ENCODE measurements at places on chromosomes 5 and 9. TPM values are rescaled to one million over a fixed set of nuclear protein-coding genes. Genes with fewer than 3 reads are reported as not detected.

MYORG gene
- total RNA-seq = 6.2 TPM

SETD9 gene
- total RNA-seq = 17.6 TPM

PDCD1LG2 gene
- total RNA-seq = 0.89 TPM

CDH9 gene
- total RNA-seq = 0.25 TPM

BHMT gene
- total RNA-seq = 1.1 TPM

PCDHAC1 gene
- under 0.01 TPM for total RNA-seq

CCDC69 gene
- total RNA-seq = 0.98 TPM

ANGPTL2 gene
- total RNA-seq = 3.7 TPM

FGFR4 gene
- total RNA-seq = 15.8 TPM

KCNV2 gene
- total RNA-seq = not detected

OR1J2 gene
- total RNA-seq = not detected

SYNPO gene
- total RNA-seq = 11.0 TPM

GPR151 gene
- total RNA-seq = not detected

ESM1 gene
- total RNA-seq = not detected

C9orf50 gene
- 0.16 TPM for total RNA-seq

ENTPD2 gene
- total RNA-seq = not detected

PCDHA12 gene
- total RNA-seq = not detected

LRRC19 gene
- not detected for total RNA-seq

PLPPR1 gene
- total RNA-seq = not detected

OBP2B gene
- not detected for total RNA-seq

PCDHA10 gene
- 0.13 TPM for total RNA-seq

HAVCR2 gene
- 6.8 TPM for total RNA-seq
